ENCODE measurements at places on chromosomes 1 and 21.

GRCh38 chr21:29125191-29125590 is 5.3 kb upstream of the MAP3K7CL start:
- no peak for DNase-seq

DNA sequence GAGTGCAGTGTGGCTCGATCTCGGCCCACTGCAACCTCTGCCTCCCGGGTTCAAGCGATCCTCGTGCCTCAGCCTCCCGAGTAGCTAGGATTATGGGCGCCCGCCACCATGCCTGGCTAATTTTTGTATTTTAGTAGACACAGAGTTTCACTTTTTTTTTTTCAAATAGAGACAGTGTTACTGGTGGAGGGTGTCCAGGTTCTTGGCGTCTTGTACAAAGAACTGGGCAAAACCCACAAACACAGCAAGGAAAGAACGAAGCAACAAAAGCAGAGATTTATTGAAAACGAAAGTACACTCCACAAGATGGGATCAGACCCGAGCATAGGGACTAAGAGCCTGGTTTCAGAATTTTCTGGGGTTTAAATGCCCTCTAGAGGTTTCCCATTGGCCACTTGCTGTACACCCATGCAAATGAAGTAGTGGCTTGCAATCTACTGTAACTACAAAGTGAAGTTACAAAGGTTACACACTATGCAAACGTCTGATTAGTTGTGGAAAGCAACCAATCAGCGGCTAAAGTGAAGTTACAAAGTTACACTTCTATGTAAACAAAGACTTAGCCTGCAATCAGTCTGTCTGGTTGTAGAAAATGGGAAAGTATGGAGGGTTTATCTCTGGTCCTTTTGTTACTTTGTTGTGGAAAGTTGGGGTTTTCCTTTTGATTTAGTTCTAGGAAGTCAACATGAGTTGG is 199.1 kb downstream of the DYRK1A start:
- DNase-seq = no peak

- no peak for DNase-seq
These were observed 119.9 kb downstream of the SYF2 start for GRCh38 chr1:25112400-25112799.

- DNase-seq = no peak
These were observed 54.6 kb downstream of the TOMM20 start for GRCh38 chr1:235073968-235074522.

DNA sequence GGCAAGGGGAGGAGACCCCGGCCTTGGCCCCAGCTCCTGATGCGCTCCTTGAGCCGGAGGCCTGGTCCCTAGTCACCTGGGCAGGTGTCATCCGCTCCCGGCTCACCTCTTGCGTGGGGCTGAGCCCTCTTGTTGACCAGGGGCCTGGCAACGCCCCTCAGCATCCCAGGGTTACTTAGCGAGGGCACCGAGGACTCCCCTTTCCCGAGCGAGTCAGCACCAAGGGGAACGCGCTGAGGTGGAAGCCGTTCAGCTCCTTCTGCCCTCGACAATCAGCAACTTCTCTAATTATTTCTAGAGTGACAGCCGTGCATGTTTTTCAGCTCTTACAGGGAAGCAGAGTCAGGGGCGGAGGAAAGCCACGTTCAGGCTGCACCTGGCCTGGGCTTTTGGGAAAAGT is 522 bp downstream of the SLC45A1 start:
- DNase-seq = no peak

DNA sequence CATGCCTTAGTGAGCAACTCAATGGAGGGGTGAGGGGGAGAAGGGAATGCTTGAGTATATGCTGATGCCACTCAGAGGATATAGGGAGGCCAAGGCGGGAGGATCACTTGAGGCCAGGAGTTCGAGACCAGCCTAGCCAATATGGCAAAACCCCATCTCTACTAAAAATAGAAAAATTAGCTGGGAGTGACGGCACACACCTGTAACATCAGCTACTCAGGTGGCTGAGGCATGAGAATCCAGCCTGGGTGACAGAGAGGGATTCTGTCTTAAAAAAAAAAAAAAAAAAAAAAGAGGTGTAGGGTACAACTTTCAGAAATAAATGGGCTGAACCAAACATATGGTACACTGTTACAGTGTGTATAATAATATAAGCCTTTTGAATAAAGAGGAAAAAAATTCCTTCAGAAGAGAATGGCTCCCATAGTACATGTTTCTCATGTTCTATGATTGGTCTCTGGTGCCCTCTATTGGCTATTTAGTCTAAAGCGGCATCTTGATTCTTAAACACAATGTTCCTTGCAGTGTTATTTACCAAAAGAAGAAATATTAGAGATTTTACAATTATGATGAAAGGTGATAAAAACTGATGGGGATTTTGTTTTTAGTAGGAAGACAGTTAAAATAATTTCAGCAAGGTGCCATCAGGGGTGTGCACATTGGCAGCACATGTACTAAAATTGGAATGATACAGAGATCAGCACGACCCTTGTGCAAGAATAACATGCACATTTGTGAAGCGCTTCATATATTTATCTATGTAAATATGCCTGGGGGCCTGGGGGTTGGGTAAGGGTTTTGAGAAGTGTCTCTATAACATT is 109.8 kb downstream of the PATJ start:
- DNase-seq = no peak

GRCh38 chr1:188670837-188671236 is 1806.8 kb downstream of the BRINP3 start:
- DNase-seq = no peak

DNA sequence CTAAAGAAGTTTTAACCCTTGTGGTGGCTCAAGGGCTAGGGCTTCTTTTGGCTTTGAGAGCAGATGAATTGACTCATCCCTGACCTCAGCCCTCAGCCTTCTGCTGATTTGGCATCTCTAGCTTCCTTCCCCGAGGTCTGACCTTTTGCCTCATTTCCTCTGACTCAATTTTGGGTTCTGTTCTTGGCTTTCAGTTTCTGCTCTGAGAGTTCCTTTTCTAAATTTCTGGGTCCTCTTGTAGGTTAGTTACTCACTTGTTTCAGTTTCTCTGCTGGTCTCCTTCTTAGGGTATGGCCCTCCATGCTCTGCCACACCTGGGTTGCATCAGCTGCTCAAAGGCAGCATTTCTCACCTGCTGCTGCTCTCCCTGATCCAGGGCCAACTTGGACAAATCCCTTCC is 19.4 kb downstream of the PDE4B start:
- DNase-seq = no peak

DNA sequence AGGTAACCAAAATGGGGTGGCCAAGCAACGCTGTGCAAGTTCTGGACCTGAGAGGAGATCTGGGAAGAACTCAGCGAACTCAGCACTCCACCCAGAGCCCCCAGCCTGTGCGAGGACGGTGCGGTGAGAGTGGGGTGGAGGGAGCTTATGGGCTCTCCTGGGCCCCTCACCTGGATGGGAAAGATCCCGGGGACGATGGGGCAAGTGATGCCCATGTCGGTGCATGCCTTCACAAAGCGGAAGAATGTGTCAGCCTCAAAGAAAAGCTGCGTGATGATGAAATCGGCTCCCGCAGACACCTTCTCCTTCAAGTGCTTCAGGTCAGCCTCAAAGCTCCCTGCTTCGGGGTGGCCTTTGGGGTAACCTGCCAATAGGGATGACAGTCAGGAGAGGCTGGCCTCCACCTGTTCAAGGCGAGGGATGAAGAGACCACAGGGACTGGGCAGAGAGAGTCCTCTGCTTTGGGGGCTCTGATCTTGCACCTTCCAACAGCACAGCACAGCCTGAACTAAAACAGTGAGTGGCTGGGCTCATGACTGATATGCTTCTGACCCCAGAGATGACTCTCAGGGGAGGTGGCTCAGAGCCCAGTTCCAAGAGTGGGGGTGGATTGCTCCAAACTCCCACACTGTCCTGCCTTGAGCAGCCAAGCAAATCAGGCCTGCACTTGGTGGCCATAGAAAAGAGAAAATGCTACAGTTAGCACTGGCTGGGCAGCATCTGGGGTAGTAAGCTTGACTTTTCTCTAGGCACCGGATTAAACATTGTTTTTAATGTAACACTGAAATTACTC is 9.5 kb downstream of the MTHFR start:
- no peak for DNase-seq

GRCh38 chr1:36160388-36160948 is 4.5 kb downstream of the MAP7D1 start:
- DNase-seq = no peak

Measured in stimulated activated CD8-positive, alpha-beta memory T cell treated with anti-CD3 and anti-CD28 coated beads, Interleukin-15, amount 100 ng/mL, for 4 hours (primary cell).